Epithelial cell of alveolus of lung (primary cell): ENCODE measurements at places on chromosomes 11 and 22. TPM values are rescaled to one million over a fixed set of nuclear protein-coding genes. Genes with fewer than 3 reads are reported as not detected.

Gene PDE2A
- total RNA-seq, result 0.24 and 3.4 TPM in 2 replicates

Gene THY1
- 57.8 and 249 TPM in 2 replicates for total RNA-seq

Gene CD3D
- not detected in 2 replicates for total RNA-seq

Gene DEUP1
- total RNA-seq, result not detected in 2 replicates

Gene MPPED1
- total RNA-seq, result not detected in 2 replicates
